Activated CD8-positive, alpha-beta T cell treated with anti-CD3 and anti-CD28 coated beads for 36 hours (primary cell): ENCODE measurements at places on chromosomes 5 and 9. TPM values are rescaled to one million over a fixed set of nuclear protein-coding genes. Genes with fewer than 3 reads are reported as not detected.

The LHX6 gene
- 0.07 TPM for total RNA-seq

The MAP1B gene
- total RNA-seq, result 0.09 TPM

The GRXCR2 gene
- total RNA-seq, result not detected

The PFN3 gene
- not detected for total RNA-seq

The MORN5 gene
- not detected for total RNA-seq

The CCL27 gene
- total RNA-seq, result not detected

The PLAA gene
- total RNA-seq, result 29.8 TPM

The MELK gene
- 44.3 TPM for total RNA-seq

- H3K36me3 ChIP-seq, result no peaks in the 10 kb centered on the region
- H3K27me3 ChIP-seq, result no peaks in the 10 kb centered on the region
- no peak overlapping the region for H3K27ac ChIP-seq
- no peaks in the 10 kb centered on the region for H3K4me1 ChIP-seq
These were observed 591.8 kb upstream of the ADAMTS16 start for GRCh38 chr5:4548341-4548740.

DNA sequence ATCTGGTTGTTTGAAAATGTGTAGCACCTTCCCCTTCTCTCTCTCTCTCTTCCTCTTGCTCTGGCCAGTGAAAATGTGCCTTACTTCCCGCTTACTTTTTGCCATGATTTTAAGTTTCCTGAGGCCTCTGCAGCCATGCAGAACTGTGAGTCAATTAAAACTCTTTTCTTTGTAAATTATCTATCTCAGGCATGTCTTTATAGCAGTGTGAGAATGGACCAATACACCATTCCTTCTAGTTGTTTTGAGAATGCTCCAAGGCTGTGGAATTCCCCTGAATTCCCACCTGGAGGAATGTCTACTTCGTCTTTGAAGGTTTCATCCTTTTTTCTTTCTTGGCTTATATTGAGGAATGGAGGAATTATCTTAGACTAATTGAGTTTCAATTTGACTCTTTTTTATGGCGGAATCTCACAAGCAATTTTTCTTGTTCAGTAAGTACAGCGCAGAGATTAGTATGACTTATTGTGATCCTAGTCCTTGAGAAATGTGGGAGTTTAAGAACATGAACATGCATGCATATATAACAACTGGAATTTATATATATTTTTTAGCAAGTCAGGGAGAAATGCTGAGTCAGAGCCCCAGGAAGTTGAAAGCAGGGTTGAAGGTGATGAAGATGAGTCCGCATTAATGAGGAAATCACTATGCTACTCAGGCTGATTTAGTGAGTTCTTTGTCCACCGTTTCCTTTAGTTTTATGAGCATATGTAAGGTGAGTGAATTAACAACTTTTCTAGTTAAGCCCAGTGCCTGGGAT, 488.1 kb upstream of the ADAMTS16 start:
- H3K36me3 ChIP-seq, result no peaks in the 10 kb centered on the region
- H3K4me3 ChIP-seq, result no peak overlapping the region
- no peak overlapping the region for H3K27ac ChIP-seq
- no peaks in the 10 kb centered on the region for H3K27me3 ChIP-seq
- no peaks in the 10 kb centered on the region for H3K4me1 ChIP-seq

DNA sequence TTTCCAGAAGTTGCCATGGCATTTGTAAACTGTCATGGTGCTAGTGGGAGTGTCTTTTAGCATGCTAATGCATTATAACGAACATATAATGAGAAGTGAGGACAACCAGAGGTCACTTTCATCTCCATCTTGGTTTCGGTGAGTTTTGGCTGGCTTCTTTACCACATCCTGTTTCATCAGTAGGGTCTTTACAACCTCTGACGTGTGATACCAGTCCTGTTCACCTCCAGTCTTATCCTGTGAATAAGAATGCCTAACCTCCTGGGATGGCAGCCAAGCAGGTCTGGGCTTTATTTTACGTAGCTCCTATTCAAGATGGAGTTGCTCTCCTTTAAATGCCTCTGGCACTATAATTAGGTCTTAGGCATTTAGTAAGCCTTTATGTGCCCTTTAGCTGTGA, 20.4 kb upstream of the RFK start:
- peak overlapping the region; percentile 73 for H3K27ac ChIP-seq
- H3K4me1 ChIP-seq, result peaks cover 28% of the 10 kb centered on the region
- peaks cover 4% of the 10 kb centered on the region for H3K27me3 ChIP-seq
- no peak overlapping the region for H3K4me3 ChIP-seq

DNA sequence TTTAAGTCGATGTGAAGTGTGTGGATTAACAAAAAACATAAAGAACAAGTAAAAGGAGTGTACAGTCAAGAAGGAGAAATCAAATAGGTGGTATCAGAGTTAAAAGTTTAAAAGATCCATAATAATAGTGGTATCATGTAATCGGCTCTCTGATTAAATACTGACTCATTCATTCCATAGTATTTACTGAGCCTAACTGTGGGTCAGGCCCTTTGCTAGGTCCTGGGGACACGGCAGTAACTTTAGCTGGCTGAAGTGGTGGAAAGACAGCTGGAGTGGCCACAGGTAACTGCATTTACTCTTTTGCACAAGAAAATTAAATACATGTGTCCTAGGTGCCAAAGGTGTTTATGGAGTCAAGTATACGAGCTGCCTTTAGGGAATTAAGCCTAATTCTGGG, 124.0 kb downstream of the GNAQ start:
- no peak overlapping the region for H3K4me3 ChIP-seq
- DNase-seq, result no peak
- H3K36me3 ChIP-seq, result peaks cover 10% of the 10 kb centered on the region
- H3K4me1 ChIP-seq, result peaks cover 40% of the 10 kb centered on the region

- H3K27me3 ChIP-seq, result peaks cover 10% of the 10 kb centered on the region
- no peak overlapping the region for H3K27ac ChIP-seq
- peak; percentile 84 for DNase-seq
- H3K4me1 ChIP-seq, result peaks cover 11% of the 10 kb centered on the region
- H3K36me3 ChIP-seq, result no peaks in the 10 kb centered on the region
- H3K4me3 ChIP-seq, result no peak overlapping the region
These were observed 117.8 kb downstream of the PTTG1 start for GRCh38 chr5:160539431-160539830.

GRCh38 chr5:115838885-115839518, 2.4 kb downstream of the ATG12 start:
- H3K27me3 ChIP-seq, result no peaks in the 10 kb centered on the region
- H3K4me1 ChIP-seq, result peaks cover 43% of the 10 kb centered on the region
- H3K4me3 ChIP-seq, result peak overlapping the region; percentile 95
- peak; percentile 41 for DNase-seq
- peaks cover 48% of the 10 kb centered on the region for H3K36me3 ChIP-seq

GRCh38 chr5:168209997-168210396, 81.4 kb upstream of the WWC1 start:
- H3K27ac ChIP-seq, result no peak overlapping the region
- peaks cover 4% of the 10 kb centered on the region for H3K27me3 ChIP-seq
- H3K4me3 ChIP-seq, result no peak overlapping the region
- no peaks in the 10 kb centered on the region for H3K36me3 ChIP-seq
- H3K4me1 ChIP-seq, result no peaks in the 10 kb centered on the region

DNA sequence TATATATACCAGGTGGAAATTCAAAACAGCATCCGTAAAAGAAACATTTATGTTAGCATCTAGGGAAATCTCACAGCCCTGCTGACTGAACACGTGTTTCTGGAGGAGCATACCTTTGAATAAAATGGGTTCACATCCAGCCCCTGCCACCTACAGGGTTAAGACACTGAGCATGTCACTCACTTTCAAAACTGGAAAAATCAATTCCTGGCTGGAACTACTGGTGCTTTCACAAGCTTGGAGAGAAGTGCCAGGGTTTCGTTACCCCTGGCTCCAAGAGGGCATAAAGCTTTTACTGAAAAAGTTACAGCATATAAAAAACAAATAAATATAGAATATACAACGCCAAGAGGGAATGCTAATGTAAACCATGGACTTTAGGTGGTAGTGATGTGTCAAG, 48.0 kb downstream of the SERINC5 start:
- no peak for DNase-seq
- H3K4me3 ChIP-seq, result no peak overlapping the region
- H3K36me3 ChIP-seq, result peaks cover 22% of the 10 kb centered on the region
- peak overlapping the region; percentile 66 for H3K27ac ChIP-seq
- H3K27me3 ChIP-seq, result no peaks in the 10 kb centered on the region
- H3K4me1 ChIP-seq, result peaks cover 89% of the 10 kb centered on the region

- H3K4me1 ChIP-seq, result no peaks in the 10 kb centered on the region
- no peak overlapping the region for H3K4me3 ChIP-seq
- peaks cover 2% of the 10 kb centered on the region for H3K27me3 ChIP-seq
- no peaks in the 10 kb centered on the region for H3K36me3 ChIP-seq
- no peak overlapping the region for H3K27ac ChIP-seq
These were observed 90.4 kb upstream of the MVB12B start for GRCh38 chr9:126236273-126236672.

GRCh38 chr5:117692606-117693005, 1118.0 kb upstream of the SEMA6A start:
- H3K27ac ChIP-seq, result no peak overlapping the region
- no peaks in the 10 kb centered on the region for H3K27me3 ChIP-seq
- no peak for DNase-seq
- H3K4me1 ChIP-seq, result no peaks in the 10 kb centered on the region

GRCh38 chr5:27561408-27561807, 523.0 kb upstream of the CDH9 start:
- no peak overlapping the region for H3K4me3 ChIP-seq
- H3K4me1 ChIP-seq, result no peaks in the 10 kb centered on the region
- DNase-seq, result no peak
- H3K36me3 ChIP-seq, result no peaks in the 10 kb centered on the region

DNA sequence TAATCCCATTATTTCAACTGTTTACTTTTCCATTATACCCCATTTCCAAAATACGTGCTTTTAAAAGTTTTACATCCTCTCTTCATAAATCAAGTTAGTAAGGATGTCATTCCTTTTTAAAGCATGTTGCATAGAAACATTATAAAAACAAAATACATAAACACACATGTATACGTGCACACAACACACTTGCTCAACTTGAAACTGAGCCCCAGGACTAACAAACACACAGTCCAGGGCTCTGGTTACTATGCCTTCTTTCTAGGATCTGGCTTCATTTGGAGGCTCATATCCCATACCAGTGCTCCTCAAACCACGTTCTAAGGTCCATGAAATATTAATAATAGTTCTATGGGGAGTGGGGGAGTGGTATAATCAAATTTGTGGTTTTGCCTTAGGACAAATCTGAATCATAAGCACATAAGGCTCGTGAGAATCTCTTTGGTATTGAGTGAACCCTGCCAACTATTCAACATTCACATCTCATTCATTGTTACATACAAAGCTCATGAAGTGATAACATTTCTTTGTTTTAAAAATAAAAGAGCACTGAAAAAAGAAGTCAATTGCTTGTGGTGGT, 55.2 kb downstream of the NFIB start:
- peaks cover 1% of the 10 kb centered on the region for H3K27me3 ChIP-seq
- H3K4me1 ChIP-seq, result no peaks in the 10 kb centered on the region
- no peak overlapping the region for H3K4me3 ChIP-seq
- no peak overlapping the region for H3K27ac ChIP-seq

DNA sequence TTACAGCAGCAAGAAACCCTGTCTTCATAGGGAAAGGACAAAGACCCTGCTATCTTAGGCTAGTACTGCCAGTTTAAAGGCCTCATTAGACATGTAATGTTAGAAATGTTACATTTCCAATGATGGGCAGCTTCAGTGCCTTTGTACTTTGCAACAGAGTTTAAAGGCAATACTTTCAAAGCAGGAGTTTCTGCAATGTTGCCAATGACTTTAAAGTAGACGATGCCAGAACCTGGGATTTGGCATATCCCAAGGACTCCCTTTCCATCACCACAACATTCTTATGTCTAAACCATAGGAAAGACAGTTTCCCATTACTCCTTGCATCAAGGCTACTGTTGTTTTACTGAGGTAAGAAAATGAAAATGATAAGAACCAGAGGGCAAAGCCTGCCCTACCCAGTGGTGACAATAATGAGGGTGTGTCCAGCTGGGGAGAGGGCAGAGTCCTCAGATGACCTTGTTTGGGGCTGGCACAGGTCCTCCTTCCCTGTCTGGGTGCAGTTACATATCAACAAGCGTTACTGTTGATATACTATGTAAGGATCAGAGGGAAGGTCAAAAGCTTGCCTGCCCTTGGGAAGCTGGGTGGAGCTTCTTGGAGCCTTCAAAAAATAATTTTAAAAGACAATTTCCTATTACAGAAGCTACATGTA, 27.5 kb upstream of the MLANA start:
- H3K36me3 ChIP-seq, result no peaks in the 10 kb centered on the region
- H3K4me3 ChIP-seq, result no peak overlapping the region
- no peak for DNase-seq
- no peaks in the 10 kb centered on the region for H3K27me3 ChIP-seq
- no peak overlapping the region for H3K27ac ChIP-seq
- no peaks in the 10 kb centered on the region for H3K4me1 ChIP-seq

GRCh38 chr9:84228130-84228720, 112.3 kb downstream of the SLC28A3 start:
- no peak for DNase-seq
- H3K27ac ChIP-seq, result no peak overlapping the region
- peaks cover 8% of the 10 kb centered on the region for H3K27me3 ChIP-seq
- no peak overlapping the region for H3K4me3 ChIP-seq
- no peaks in the 10 kb centered on the region for H3K4me1 ChIP-seq
- H3K36me3 ChIP-seq, result no peaks in the 10 kb centered on the region

DNA sequence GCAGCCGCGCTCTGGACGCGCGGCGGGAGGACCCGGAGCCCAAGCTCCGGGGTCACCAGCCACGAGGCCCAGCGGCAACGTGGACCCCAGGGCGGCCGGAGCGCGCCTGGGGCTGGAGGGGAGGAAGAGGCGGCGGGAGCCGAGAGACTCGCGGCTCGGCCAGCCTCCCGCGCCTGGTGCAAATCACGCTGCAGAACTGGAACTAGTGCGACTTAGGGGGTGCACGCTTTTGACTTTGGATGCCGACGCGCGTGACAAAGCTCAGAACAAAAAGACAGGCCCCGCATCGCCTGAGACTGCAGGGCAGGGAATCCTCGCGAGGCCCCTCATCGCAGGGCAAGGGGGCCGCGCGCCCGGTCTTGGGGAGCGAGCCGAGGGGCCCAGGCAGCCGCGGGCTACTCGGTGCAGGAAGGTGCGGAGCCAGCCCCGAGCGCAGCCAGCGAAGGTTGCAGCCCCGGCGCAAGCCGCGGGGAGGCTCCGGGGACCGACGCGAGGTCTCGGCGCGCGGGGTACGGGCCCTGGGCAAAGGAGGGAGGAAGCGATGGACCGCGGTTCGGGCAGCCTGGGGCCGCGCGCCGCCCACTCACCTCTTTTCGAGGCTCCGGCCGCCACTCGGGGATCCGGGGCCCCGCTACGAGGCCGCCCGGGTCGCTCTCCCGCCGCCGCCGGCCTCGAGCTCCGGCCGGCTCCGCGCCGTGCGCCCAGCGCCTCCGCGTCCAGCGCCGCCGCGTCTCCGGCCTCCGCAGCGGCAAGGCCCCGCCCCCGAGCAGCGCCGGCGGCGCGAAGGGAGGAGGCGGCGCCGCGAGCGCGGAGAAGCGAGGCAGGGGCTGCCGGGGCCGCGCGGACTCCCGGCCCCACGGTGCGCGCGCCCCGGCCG, at the start of gene GOLM1:
Gene GOLM1, minus strand, starts transcription at position 735 of the 877 bp plus-strand sequence. CDS start 20,238 bp downstream, outside the sequence.
- peaks cover 40% of the 10 kb centered on the region for H3K27me3 ChIP-seq
- DNase-seq, result peak; percentile 35
- H3K36me3 ChIP-seq, result no peaks in the 10 kb centered on the region
